ENCODE measurements at places on chromosomes 3 and 15. TPM values are rescaled to one million over a fixed set of nuclear protein-coding genes. Genes with fewer than 3 reads are reported as not detected.
A peak's percentile ranks its signal among the peaks of the same experiment; 100 is the strongest.

- H3K27me3 ChIP-seq: no peaks in the 10 kb centered on the region
- no peaks in the 10 kb centered on the region for H3K4me1 ChIP-seq
- no peak for DNase-seq
- H3K36me3 ChIP-seq: peaks cover 19% of the 10 kb centered on the region
These were observed 75.3 kb upstream of the RPL35A start for GRCh38 chr3:197874653-197875052.

GRCh38 chr15:77066971-77067690, 3.8 kb downstream of the TSPAN3 start:
- no peak overlapping the region for H3K4me3 ChIP-seq
- no peaks in the 10 kb centered on the region for H3K27me3 ChIP-seq
- no peak overlapping the region for H3K27ac ChIP-seq
- no peak for DNase-seq
- no peaks in the 10 kb centered on the region for H3K36me3 ChIP-seq
- H3K4me1 ChIP-seq: peaks cover 9% of the 10 kb centered on the region

GRCh38 chr15:65196637-65197336, 11.6 kb upstream of the CLPX start:
- no peak for DNase-seq
- no peaks in the 10 kb centered on the region for H3K4me1 ChIP-seq
- H3K4me3 ChIP-seq: no peak overlapping the region
- no peak overlapping the region for H3K27ac ChIP-seq
- H3K27me3 ChIP-seq: no peaks in the 10 kb centered on the region
- no peaks in the 10 kb centered on the region for H3K36me3 ChIP-seq

- H3K36me3 ChIP-seq: no peaks in the 10 kb centered on the region
- no peaks in the 10 kb centered on the region for H3K4me1 ChIP-seq
- H3K27me3 ChIP-seq: no peaks in the 10 kb centered on the region
- no peak overlapping the region for H3K27ac ChIP-seq
- no peak overlapping the region for H3K4me3 ChIP-seq
- no peak for DNase-seq
These were observed 44.7 kb upstream of the C2CD4B start for GRCh38 chr15:62209821-62210220.

DNA sequence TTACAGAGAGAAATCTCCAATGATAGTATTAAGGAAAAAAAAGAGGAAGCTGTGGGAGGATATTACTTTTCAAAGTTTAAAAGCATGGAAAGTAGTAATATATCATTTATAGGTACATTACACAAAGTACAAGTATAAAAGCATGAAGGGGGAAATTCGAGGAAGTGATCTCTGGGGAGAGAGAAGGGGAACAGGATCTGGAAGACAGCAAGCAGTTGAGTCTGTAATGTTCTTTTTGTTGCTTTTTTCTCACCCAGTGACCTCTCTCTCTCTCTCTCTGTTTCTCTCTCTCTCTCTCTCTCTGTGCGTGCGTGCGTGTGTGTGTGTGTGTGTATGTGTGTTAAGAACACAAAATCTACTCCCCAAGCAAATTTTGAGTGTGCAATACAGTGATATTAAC, 10.2 kb downstream of the C3orf20 start:
- no peaks in the 10 kb centered on the region for H3K36me3 ChIP-seq
- DNase-seq: no peak
- H3K4me1 ChIP-seq: no peaks in the 10 kb centered on the region
- peaks cover 2% of the 10 kb centered on the region for H3K27me3 ChIP-seq

- H3K4me3 ChIP-seq: no peak overlapping the region
- DNase-seq: no peak
- H3K4me1 ChIP-seq: no peaks in the 10 kb centered on the region
These were observed 24.6 kb downstream of the COMMD2 start for GRCh38 chr3:149727656-149728055.

DNA sequence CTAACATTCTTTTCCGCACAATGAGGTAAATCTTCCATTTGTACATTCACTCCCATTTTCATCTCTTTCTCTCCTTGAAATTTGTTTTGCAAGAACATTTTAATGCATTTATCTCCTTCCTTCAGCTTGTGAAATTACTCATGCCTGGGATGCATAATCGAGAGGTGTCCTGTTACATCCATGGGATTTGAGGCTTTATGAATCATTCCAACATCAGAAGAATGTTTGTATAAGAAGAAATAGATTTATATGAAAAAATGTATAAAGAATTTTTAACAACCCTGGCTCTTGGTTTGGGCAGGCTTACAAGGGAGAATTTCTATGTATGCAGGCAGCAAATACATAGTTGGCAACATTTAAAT, 93.2 kb upstream of the MBNL1 start:
- no peaks in the 10 kb centered on the region for H3K4me1 ChIP-seq
- no peak overlapping the region for H3K4me3 ChIP-seq
- H3K27ac ChIP-seq: no peak overlapping the region
- no peaks in the 10 kb centered on the region for H3K27me3 ChIP-seq

DNA sequence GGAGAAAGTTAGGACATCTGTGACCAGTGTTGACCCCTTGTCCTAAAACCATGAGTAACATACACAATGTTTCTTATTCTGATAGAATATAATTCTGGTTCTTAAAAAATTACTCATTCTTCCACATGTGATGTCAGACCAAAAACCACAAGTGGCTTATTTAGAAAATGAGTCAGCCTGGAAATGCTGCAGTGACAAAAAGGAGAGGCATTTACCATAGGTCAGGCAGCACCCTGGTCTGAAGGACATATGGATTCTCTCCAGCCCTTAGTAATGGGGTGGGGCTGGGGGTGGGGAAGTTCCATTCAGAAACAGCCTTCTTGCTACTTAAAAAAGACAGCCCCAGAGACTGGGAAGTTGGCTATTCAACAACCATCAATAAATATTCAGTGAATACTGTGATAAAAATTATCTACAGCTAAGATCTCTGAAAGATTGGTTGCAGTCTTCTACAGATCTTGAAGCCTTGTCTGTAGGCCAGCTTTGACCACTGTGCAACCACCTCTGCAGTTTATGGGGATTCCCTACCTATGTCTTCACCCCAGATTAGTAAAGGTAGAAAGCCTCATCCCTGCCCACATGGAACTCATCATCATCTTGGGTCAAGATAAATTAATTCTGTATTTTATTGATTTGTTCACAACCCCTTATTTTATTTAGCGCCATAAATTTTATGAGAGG, 34.9 kb upstream of the TIMP4 start:
- DNase-seq: no peak
- no peak overlapping the region for H3K4me3 ChIP-seq
- no peaks in the 10 kb centered on the region for H3K27me3 ChIP-seq
- H3K4me1 ChIP-seq: no peaks in the 10 kb centered on the region
- no peaks in the 10 kb centered on the region for H3K36me3 ChIP-seq
- H3K27ac ChIP-seq: no peak overlapping the region

DNA sequence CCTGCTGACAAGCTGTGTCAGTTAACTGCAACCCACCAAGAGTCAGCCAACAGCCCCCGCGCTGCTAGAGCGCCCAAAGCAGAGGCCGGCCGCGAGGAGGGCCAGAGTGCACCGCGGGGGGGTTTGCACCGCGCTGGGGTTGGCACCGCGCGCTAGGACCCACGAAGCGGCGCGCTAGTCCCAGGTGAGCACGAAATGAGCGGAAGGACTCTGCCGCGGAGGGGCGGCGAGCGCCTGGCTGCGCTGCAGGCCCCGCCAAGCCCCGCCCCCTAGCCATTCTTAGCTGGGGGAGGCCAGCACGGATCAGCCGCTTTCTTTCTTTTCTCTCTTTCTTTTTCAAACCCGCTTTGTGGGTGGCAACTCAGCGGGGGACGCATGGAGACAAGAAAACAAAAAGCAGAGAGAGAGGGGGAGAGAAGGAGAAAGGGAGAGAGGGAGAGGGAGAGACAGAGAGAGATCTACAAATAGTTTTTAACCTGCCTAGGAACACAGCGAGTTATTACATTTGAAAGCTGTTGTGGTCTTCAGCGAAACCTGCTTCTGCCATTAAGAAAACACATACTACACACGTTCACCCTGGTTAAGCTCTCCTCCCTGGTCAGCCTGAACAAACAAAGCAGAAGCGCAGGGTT, 6.9 kb upstream of the FOXB1 start:
- H3K36me3 ChIP-seq: no peaks in the 10 kb centered on the region
- peaks cover 50% of the 10 kb centered on the region for H3K4me1 ChIP-seq
- H3K4me3 ChIP-seq: peak overlapping the region; percentile 57
- peaks cover 87% of the 10 kb centered on the region for H3K27me3 ChIP-seq
- DNase-seq: peak; percentile 34

- no peaks in the 10 kb centered on the region for H3K4me1 ChIP-seq
- H3K27me3 ChIP-seq: no peaks in the 10 kb centered on the region
- DNase-seq: no peak
- no peaks in the 10 kb centered on the region for H3K36me3 ChIP-seq
- H3K4me3 ChIP-seq: no peak overlapping the region
- no peak overlapping the region for H3K27ac ChIP-seq
These were observed 163.4 kb upstream of the NUDT16 start for GRCh38 chr3:131218196-131218595.

DNA sequence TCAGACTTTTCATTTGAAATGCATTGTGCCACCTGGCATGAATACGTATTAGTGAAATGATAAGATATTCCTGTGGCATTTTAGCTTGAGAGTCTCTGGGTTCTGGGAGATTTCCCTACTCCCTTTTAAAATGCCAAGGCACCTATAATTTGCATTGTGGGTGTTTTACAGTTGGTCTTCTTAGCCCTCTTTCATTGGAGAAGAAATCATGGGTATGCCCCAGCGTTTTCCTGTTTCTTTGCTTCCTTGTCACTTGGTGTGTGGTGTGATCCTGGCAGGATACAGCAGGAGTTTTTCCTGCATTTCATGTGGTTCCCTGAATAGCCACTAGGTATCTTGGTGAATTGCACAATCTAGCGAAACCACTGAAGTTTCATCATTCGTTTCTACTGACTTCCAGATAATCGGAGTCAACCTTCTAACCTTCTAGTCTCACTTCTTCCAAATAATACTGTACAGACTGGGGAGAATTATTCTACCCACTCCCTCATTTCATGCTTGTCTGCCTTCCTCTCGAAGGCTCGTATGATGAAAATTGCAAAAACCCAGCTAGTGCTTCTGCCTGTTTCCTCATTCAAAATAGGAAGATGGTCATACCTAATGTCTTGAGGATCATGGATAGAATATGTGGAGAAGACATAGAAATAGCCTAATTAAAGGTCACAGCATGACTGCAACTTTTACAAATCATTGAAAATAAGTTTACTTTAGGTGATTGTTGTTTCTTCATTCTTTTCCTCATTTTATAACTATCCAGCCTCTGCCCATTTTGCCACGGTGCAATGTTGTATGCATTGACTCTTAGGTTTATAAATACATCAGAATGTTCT, 2.6 kb downstream of the BHLHE40 start:
- H3K4me1 ChIP-seq: peaks cover 26% of the 10 kb centered on the region
- no peak for DNase-seq
- no peaks in the 10 kb centered on the region for H3K27me3 ChIP-seq
- H3K27ac ChIP-seq: peak overlapping the region; percentile 6
- peak overlapping the region; percentile 90 for H3K4me3 ChIP-seq
- peaks cover 22% of the 10 kb centered on the region for H3K36me3 ChIP-seq

- DNase-seq: no peak
- H3K36me3 ChIP-seq: no peaks in the 10 kb centered on the region
- no peak overlapping the region for H3K4me3 ChIP-seq
- H3K27me3 ChIP-seq: peaks cover 3% of the 10 kb centered on the region
These were observed 99.9 kb downstream of the ADAMTS17 start for GRCh38 chr15:100241572-100242482.

- H3K4me1 ChIP-seq: no peaks in the 10 kb centered on the region
- no peaks in the 10 kb centered on the region for H3K36me3 ChIP-seq
- peaks cover 43% of the 10 kb centered on the region for H3K27me3 ChIP-seq
- H3K4me3 ChIP-seq: no peak overlapping the region
- no peak for DNase-seq
These were observed 20.0 kb upstream of the PRR23E start for GRCh38 chr3:127172781-127173515.

DNA sequence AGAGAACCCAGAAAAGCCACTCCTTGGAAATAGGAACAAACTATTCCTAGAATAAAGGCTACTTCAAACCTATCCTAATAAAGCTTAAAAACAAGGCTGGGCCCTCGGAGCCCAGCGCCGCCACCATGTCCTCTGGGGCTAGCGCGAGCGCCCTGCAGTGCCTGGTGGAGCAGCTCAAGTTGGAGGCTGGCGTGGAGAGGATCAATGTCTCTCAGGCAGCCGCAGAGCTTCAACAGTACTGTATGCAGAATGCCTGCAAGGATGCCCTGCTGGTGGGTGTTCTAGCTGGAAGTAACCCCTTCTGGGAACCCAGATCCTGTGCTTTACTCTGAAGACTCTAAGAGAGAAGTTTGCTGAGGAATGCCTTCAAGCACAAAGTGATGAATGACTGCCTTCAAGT, 63.2 kb downstream of the ADAM10 start:
- H3K4me3 ChIP-seq: no peak overlapping the region
- H3K4me1 ChIP-seq: peaks cover 17% of the 10 kb centered on the region
- H3K36me3 ChIP-seq: no peaks in the 10 kb centered on the region
- no peak overlapping the region for H3K27ac ChIP-seq
- H3K27me3 ChIP-seq: no peaks in the 10 kb centered on the region
- DNase-seq: no peak

- H3K36me3 ChIP-seq: no peaks in the 10 kb centered on the region
- H3K4me3 ChIP-seq: no peak overlapping the region
- no peaks in the 10 kb centered on the region for H3K4me1 ChIP-seq
- H3K27me3 ChIP-seq: no peaks in the 10 kb centered on the region
- DNase-seq: no peak
These were observed 9.5 kb downstream of the NECTIN3 start for GRCh38 chr3:111081008-111081545.

DNA sequence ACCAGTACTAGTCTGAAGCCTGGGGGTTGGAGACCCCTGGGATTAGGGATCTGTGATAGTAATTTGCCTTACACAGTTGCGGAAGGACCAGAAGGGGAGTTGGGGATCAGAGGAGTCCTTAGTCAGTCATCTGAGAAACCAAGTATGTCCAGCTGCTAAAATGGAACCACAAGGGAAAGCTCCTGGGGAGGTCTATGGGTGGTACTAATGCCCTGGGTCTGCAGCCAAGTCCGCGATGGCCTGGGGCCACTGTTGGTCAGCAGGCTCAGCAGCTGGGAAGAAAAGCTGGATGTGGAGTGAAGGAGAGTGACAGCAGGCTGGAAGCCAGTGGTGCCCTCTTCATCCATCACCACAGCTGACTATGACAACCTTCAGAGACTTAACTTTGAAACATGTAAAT, 2.2 kb upstream of the ANKDD1A start:
- H3K27me3 ChIP-seq: peaks cover 26% of the 10 kb centered on the region
- no peaks in the 10 kb centered on the region for H3K36me3 ChIP-seq
- H3K4me1 ChIP-seq: peaks cover 22% of the 10 kb centered on the region
- DNase-seq: no peak

The HRG gene
- 0.38 TPM for total RNA-seq

The FBXW12 gene
- not detected for total RNA-seq

The GOLGA6D gene
- 0.13 TPM for total RNA-seq

The COPG1 gene
- total RNA-seq: 124 TPM

The IDH2 gene
- total RNA-seq: 46.5 TPM

The NEK4 gene
- total RNA-seq: 23.1 TPM

The DYNLT2B gene
- total RNA-seq: 8.5 TPM

The NGLY1 gene
- 61.3 TPM for total RNA-seq

The C2CD4A gene
- not detected for total RNA-seq
